Uterus (tissue), 4 donors: ENCODE measurements at places on chromosomes 2 and 18. TPM values are rescaled to one million over a fixed set of nuclear protein-coding genes. Genes with fewer than 3 reads are reported as not detected.

MAP4K3 gene
- 83.4 TPM for total RNA-seq

CCDC102B gene
- 3.2 TPM for total RNA-seq

ONECUT2 gene
- total RNA-seq, result 0.07 TPM

ZNF396 gene
- 3.9 TPM for total RNA-seq

DNA sequence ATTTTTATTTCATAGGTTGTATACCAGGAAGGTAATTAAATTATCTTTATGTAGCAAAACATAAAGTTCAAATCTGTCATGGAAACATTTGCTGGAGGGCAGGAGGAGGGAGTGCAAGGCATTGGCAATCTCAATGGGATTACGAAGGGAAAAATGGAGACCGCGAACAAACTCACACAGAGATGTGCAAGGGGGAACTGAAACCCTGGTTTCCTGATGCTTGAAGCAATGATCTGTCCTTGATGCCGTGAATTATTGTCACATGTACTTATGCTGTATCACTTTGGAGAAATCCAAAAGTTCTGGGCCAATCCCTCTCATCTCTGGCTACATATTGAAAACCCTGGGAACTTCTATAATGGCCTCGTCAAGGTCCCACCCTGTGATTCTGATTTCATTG lies 65.0 kb upstream of the MFF start:
- DNase-seq, result no peak

DNA sequence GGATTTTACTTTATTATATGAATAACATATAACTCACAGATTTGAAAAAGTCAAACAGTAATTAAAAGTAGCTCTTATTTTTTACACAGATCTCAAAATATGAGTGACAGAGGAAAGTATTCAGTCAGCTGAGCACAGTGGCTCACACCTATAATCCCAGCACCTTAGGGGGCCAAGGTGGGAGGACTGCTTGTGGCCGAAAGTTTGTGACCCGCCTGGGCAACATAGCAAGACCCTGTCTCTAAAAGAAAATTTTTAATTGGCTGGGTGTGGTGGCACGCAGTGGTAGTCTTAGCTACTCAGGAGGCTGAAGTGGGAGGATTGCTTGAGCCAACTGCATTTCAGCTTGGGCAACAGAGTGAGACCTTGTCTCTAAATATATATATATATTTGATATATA lies 19.2 kb upstream of the UGP2 start:
- no peak for DNase-seq

DNA sequence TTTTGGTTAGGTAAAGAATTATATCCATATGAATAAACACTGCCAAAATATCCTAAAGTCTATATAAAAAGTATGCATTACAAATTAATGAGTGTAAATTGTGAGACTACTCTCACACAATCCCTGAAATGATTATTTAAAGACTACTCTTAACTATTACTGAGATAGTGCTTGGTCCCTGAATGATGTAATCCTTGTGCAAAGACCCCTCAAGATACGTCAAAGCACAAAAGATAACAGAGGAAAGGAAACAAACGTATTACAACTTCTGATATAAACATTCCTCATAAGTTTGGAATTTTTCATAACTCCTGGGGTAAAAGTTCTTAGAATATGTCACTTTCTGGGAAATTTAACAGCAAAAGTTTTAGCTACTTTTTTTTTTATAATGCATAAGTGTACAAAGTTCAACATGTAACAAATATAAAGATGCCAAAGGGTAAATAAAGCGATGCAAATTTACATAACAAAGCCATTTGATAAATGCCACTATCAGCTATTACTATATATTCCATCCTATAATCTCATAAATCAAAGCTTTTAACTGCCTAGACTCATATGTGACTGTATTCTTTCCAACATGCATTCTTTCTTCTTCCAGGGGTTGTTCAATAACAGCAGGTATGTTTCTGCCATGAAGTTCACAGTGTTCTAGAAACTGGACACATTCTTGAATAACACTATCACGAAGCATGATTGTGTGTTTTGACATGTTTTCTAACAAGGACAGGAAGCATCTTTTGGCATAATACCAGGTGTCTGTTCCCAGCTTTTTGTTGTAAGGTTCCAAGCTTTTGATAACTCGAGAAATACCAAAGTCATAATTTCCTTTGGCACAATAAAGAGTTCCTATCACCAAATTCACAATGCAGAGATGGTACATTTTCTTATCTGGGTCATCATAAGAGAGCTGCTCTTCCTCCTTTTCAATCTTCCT lies 158.0 kb downstream of the AGPS start:
- no peak for DNase-seq

- DNase-seq, result no peak
Observed at GRCh38 chr2:70141902-70142589, 48.8 kb downstream of the C2orf42 start.

- no peak for DNase-seq
Observed at GRCh38 chr18:6486764-6487426, 72.2 kb upstream of the L3MBTL4 start.

GRCh38 chr2:96527286-96528005 lies 9.1 kb upstream of the ARID5A start:
- DNase-seq, result peak; percentile 69

DNA sequence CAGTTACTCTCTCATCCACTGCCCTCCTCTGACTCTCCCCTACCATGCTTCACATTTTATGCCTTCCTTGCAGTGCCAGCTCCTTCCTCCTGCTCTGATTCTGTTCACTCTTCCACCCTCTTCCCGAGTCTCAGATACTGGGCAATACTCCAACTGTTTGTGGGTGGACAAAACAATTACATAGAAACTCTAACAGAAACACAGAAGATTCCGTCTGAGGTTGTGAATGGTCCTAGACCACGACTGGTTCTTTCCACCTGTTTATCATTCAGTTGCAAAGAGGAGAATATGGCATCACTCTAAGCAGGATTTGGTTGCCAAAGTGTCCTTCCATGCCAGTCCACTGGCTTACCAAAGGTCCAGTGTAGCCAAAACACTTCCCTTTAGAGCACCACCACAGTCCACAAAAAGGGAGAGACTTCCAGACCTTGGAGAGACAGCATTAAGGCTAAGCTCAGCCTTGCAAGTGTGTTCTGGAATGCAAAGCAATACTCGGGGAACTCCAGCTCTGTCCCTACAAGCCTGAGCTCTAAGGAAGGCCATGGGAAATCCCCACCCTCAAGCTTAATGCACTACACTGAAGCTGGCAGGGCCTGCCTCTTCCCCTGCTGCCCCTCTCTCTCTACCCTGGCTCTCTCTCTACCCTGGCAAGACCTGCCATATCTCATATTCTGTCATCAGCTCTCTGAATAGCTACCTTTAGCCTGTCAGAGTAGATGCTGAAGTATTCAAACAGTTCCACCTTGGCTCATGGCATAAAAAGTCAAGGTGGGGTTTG lies 33.6 kb upstream of the RND3 start:
- no peak for DNase-seq
